ENCODE measurements at places on chromosomes 7 and 10.
A peak's percentile ranks its signal among the peaks of the same experiment; 100 is the strongest.

- DNase-seq, result no peak
Observed at GRCh38 chr10:70576803-70577517, 25.6 kb downstream of the PRF1 start.

GRCh38 chr10:97333601-97334369, 744 bp downstream of the FRAT2 start:
- DNase-seq, result no peak

- DNase-seq, result no peak
Observed at GRCh38 chr10:109912335-109913281, 10.7 kb downstream of the XPNPEP1 start.

DNA sequence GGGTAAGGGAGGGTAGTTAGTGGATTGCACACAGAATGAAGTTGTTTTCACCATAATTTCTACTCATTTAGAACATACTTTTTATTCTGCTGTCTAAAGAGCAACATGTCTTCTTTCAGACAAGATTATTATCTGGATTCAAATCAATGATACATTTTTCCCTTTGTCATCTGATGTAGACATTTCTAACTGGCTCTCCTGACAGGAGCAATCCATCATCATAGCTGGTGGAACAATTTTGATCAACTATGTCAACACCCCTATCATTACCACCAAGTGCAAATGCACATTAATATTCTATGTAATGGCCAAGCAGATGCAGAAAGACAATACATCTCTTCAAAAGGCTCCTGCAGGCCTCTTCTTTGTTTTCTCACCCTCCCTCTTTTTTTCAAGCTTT, 672.9 kb upstream of the LRRTM3 start:
- no peak for DNase-seq

DNA sequence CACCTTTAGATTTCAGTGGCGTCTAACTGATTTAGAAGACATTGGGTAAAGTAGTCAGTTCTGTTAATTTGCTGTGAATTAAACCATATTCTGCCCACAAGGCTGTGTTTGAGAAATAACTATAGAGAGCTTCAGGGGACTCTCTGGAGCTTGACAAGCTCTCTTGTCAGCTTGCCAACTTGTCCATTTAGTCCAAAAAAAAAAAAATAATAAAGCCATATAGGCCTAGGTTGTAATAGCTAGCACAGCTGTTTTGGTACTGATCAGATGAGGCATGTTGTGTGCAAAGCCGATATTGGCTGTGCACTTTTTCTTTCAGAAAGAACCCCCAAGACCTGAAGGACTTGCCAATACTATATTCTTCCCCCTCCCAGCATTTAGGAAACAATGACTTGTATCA, 20.2 kb upstream of the ZNF282 start:
- no peak for DNase-seq

DNA sequence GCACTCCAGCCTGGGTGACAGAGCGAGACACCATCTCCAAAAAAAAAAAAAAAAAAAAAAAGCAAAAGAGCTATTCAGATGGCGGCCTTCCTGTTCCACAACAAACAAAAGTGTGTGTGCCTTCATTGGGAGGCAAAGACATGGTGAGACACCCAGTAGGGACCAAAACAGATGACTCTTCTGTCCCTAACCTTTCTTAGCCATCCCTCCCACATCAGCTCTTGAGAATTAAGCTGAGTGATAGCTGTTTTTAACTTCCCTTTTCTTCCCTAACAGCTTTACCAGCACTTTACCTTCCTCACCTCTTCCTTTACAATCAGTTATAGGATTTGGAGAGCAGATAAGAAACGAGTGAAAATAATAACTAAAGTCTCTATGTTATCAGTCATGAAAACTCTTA, 48.2 kb downstream of the ARMH3 start:
- DNase-seq, result no peak

DNA sequence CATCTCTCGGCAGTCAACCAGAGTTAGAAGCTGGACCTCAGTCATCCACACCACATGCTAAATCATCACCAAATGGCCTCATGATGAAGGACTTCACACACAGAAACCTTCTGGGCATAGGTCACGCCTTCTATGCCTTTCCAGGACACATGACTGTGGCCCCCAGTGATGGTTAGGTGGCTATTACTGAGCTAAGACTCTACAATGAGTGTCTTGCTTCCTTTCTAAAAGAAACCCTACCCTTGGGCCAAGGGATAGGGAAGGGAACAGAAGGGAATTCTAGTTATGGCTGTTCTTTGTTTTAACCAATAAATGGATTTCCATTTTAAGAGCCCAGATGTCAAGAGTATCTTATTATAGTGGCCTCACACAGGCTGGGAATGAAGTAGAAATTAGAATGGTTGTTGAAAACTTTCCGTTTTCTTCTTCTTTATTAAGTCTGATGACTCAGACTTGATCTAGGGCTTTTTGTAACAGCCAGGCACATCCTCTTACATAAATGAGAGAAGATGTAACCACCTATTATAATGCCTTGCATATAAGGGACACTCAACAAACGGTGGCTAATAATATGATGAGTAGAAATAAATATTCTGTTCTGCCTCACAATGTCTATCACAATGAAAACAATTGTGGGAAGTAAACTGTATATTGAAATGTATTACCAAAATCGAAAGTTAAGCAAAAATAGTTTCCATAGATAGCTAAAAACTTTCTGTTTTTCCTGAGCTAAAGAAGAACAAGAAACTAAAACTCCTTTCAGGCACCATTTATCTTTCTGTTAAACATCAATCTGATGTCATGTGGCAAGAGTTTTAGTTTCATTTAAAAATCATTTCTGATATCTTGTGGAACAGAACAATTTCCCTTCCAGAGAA, 62.5 kb upstream of the TOMM7 start:
- DNase-seq, result no peak

DNA sequence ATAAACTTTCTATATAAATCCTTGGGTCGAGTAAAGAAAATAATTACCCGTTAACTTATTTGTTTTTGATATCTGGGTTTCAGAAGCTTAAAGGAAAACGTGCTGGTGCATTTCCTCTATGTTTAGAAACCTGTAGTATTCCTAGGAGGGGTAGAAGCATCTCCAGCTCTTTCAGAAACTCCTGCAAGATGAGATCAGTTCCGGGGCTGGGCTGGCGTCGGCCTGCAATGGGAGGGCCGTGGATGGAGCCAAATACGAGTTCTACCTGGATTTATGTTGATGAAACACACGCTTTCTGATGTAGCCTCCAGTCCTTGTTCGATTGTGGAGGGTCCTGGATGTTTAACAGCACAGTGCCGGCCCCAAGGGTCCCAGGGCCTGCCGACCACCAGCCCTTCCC, 35.8 kb upstream of the DIP2C start:
- DNase-seq, result no peak

GRCh38 chr10:75773231-75773780, 341.9 kb downstream of the LRMDA start:
- DNase-seq, result no peak

DNA sequence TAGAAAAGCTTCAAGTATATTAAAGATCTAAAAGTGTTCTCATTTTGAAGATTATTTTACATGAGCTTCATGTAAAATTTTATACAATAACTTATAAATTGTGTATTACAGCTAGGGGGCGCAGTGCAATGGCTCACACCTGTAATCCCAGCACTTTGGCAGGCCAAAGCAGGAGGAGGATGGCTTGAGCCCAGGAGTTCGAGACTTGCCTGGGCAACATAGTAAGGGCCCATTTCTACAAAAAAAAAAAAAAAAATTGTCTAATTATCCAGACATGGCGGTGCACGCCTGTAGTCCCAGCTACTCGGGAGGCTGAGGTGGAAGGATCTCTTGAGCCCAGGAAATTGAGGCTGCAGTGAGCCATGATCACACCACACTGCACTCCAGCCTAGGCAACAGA, 16.6 kb downstream of the ACBD5 start:
- DNase-seq, result peak; percentile 12

DNA sequence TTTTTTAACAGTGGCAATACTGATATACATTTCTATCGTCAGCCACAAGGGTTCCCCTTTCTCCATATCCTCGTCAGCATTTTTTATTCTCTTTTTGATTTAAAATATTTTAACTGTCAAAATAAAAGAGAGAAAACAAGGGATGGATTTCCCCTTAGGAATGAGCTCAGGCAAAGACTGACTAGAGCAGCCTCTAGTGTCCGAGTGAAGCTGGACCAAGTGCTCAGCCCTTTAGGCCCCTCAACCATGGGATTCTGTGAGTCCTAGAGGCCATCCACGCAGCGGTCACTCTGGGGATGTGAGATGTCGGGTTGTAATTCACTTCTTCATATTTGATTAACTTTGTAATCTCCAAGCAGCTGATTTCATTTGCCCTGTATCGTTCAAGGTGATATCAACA, 137.4 kb upstream of the RNF32 start:
- DNase-seq, result no peak

- DNase-seq, result no peak
Observed at GRCh38 chr7:11182736-11183135, 209.1 kb downstream of the PHF14 start.
